ENCODE measurements at places on chromosomes 6 and 20.

DNA sequence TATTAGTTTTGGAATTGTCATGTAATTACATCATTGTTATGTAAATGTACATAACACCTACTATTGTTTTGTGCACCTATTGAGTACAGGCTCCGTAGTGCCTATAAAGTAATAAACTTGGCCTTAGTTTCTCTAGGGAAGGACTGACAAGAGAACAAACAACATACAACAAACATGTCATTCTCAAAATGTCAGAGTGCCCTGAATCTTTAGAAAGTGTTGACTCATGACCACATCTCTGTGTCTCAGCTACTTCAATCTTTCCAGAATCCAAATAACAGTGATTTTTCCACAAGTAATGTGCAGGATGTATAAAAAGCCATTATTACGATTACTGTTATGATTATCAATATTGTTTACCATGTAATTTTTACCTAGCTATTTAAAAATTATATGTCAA, 17.2 kb downstream of the LAMP5 start:
- no peak for DNase-seq

DNA sequence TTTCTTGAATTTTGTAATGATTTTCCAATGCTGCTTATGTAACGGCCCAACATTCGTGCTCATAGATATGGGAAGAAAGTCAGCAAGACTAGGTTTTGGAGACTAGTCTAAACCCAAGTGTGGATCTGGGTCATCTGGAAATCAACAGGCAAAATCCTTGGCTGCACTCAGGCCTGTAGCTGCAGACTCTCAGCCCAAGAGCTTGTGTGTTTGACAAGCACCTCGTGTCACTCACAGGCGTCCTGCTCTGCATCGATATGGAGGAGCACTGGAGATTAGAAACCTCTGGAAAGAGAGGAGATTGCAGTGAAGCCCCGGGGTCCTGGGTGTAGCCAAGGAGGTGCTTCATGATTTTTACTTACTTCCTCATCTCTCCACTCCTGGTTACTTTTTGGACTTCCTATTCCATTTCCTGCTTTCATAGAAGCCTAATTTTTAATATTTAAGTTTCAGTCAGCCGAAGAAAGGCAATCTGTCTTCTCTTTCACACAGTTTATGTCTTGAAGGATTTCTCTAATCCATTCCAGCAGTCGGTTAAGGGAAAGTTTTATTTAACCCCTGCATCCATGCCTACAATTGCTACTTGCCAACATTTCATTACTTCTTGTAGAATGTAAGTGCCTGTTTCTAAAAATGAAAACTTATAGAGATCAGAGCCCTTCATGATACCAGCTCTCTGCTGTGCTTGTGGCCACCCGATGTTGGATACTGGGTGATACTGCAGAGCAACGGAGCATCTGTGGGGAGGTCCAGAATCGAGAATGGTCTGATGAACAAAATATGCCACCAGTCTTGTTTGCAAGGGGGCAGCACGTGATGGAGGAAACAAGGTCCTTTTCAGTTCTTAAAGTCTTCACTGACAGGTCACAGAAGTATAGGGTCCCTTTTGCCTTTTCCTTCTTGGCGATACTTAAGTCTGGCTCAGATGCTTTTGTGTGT, 296.3 kb downstream of the QKI start:
- DNase-seq: no peak

GRCh38 chr20:4465855-4466545, 255.7 kb upstream of the PRND start:
- DNase-seq: no peak

DNA sequence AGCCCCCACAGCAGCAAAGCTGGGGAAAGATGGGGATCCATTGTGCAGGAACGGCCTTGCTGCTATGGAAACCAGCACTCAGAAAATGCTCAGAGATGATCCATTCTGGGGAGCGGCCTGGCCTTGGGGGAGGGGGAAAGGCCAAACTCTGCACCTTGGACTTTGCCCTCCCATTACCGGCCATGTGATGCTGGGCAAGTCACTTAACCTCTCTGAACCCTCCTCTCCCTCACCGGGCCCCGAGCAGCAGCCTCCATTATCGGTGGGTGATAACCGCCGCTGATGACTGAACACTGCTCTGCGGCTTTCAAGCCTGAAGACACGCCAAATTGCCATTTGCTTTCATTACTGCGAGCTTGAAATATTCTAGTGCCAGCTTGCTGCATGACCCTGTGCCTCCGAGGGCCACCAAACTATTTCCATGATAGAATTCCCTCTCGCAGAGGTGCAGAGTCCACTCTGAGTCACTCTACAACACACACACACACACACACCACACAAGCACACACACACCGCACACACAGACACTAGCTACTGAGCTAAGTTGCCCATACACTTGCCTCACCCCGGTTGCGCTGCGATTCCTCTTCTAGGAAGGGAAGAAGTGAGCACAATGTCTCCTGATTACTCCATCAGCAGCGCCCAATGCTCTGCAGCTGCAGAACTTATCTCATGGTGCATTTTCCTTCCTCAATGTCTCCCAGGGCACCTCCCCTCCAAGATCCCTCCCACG, 20.6 kb upstream of the SIRPA start:
- no peak for DNase-seq

DNA sequence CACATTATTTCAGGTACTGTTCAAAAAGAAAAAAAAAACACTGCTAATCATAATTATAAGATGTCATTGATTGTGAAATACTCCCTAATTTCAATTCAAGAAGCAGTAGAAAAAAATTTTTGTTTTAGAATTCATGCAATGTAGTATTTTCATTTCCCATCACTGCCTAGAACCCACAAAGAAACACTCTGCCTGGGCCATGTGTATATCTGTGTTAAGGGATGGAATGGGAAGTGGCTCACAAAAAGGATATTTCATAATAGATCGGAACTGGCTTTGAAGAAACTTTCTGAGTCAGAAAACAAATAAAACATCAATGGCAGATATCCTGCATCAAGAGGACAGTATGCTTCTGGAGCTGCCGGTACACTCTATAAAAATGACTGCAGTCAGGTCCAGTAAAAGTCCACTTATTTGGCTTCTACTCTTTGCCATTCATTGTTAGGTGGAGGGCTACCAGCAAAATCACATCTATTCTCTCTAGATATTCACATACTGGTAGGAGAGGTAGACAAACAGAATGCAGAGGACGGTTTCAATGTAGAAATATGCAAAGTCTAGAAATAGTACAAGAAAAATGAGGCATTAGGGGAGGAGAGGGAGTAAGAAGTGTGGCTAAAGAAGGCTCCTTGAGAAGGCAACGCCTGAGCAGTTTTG, 135.0 kb upstream of the TNFAIP3 start:
- no peak for DNase-seq

GRCh38 chr6:75317503-75318206, 33.1 kb upstream of the TMEM30A start:
- no peak for DNase-seq

DNA sequence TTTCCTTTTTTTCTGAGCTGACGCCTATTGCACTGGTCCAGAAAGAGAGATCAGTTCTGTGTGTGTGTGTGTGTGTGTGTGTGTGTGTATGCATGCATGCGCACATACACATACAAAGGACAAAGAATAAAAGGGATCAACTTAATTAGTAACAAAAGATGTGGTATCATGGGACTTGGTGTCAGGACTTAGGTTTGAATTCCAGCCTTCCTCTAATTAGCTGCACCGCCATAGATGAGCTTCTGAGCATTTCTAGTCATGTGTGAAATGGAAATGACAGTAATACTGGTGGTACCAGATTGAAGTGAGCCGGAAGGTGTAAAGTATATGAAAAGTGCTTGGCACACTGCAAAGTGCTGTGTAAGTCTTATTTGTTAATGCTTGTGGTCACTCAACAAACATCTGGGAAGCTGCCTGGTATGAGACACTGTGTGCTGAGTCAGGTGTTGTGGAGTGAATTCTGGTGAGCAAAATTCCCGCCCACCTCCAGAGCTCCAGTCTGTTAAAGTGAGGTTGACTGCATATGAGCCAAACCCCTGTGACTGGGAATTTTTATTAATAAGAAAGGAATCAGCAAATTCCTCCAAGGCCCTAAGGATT, 12.4 kb downstream of the DAAM2 start:
- DNase-seq: no peak

GRCh38 chr6:156824142-156824541, 47.0 kb downstream of the ARID1B start:
- no peak for DNase-seq

- DNase-seq: no peak
Measured at GRCh38 chr6:43434001-43434840, 6.9 kb downstream of the ABCC10 start.

GRCh38 chr6:3902871-3903648, 53.9 kb downstream of the FAM50B start:
- DNase-seq: no peak

DNA sequence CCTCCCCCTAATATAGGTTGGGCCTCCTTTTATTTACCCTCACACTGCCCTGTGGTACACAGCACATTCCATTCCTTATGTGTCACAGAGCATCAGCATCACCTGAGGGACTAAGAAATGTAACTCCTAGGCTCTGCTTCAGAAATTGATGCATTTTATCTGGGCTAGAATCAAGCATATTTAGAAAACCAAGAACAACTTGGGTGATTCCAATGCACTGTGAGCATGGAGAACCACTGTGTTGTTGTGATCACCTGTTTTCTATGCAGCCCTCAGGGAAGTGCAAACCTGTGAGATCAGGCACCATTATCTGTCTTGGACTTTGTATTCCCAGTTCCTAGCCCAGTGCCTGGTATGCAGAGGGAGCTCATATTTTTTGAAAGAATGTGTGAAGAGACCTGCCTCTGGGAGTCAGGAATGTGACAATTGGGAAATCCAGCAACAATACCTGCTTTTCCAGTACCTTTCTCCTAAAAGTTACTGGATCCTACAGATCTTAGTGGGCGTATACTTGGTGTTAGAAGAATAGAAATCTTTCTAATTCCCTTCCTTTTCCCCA, 7.0 kb downstream of the KAT14 start:
- DNase-seq: no peak

- DNase-seq: no peak
Measured at GRCh38 chr6:31304683-31305082, 32.8 kb upstream of the HLA-C start.

DNA sequence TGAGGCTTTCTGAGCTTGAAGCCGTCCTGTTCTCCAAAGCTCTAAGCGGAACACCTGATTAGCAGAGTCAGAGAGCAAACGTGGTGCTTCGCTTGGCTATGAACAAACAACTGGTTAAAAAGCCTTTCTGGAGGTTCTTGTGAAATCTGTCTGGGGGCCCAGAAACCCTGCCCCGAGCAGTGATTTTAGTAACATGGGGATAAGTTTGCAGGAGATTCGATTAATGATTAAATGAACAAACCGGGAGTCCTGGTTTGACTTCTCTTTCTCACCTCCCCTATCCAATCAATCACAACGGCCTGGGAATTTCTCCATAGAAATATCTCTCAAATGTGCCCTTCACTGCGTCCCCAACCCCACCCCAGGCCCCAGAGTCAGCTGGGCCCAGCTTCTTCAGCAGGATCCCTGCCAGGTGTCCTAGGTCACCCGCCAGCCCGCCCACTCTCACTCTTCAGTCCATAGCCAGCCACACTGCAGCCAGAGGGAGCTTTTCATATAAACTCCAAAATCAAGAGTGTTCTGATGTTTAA, 43.6 kb downstream of the ZDHHC14 start:
- DNase-seq: no peak

DNA sequence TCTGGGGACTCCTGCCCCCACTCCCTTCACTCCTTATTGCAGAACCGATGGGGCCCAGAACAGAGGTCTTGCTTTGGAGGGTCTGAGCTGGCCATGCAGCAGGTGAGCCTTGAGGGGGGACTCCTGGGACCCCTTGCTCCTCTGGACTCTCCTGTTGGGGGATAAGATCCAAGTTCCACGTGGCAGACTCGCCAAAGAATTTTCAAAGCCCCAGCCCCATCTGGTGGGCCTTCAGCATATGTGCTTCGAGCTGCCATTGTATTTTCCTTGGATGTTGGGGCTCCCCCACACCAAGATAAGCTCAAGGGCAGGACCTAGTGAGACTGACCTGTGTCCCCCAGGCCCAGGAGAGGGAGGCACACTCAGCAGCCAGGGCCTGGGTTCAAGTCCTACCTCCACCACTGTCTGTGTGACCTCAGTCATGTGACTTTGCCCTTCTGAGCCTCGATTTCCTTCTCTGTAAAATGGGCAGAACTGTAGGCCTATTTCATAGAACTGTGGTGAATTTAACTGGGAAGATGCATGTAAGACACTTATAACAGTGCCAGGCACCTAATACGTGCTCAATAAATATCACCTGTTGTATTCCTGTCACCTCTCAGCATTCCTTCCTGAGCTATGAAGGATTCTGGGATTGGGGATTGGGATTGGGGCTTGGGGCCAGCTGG, 115.5 kb downstream of the VEGFA start:
- DNase-seq: no peak

- DNase-seq: no peak
Measured at GRCh38 chr6:93407186-93407585, 12.2 kb downstream of the EPHA7 start.

Data from germinal center (tissue), 1 donor.